ENCODE measurements at places on chromosomes 11 and 22.
A peak's percentile ranks its signal among the peaks of the same experiment; 100 is the strongest.

GRCh38 chr11:131770801-131771200 is 400.4 kb downstream of the NTM start:
- no peak for DNase-seq

DNA sequence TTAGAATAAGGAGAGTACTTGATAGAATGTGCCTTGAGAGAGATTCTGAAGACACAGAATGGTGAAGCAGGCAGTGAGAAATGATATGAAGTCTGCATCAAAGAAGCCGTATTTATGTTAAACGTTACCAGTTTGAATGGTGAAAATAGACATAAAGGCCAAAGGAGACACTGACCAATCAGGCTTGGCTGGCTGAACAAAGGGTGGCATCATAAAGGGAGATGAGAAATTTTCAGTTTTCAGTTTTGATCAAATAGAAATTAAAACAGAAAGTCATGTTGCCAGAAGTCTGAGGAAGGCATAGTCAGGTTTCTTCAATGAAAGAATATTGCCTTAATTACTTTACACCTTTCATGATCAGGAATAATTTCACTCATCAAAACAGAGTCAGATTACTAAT is 6.6 kb downstream of the OR51F1 start:
- DNase-seq, result peak; percentile 1

GRCh38 chr22:22945195-22945594 is 57.6 kb downstream of the IGLL5 start:
- no peak for DNase-seq

GRCh38 chr11:9473408-9473807 is 12.6 kb downstream of the ZNF143 start:
- no peak for DNase-seq

DNA sequence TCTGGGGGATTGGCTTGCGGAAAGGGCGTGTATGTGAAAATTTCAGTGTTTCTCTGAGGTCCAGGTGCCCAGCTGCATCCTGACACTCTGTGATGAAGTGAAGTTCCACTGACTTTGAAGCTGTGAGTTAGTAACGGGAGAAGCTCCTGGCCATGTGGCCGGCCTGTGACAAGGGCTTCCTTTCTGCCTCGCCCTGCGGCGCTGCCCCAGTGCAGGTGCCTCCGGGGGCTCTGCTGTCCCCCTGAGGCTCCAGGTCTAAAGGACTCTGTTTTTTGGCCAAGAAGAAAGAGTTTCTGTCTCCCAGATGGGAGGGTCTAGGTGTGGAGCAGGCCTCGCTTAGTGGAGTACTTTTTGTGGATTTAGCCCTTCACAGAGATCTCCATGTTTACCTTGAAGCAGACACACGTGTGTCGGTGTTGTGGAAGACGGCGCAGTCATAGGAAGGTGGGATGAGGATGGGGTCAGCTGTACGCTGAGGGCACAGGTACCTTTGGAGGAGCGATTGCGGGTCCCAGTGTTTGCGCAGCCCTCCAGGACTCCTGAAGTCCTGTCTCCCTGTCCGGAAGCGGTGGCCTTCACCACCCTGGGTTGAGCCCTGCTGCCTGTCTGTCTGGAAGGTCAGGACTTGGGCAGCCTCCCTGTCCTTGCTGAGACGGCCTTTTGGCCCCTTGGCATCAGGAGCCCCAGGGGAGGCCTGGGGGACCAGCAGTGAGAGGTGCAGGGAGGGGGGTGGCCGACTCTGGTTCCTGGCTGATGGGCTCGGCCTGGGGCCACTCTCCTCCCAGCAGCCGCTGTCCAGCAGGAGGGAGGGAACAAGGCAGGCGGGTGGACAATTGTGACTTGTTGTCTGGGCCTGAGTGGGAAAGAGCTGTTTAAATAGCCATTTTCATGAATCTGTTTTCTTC is 1249.3 kb downstream of the BRD1 start:
- no peak for DNase-seq

DNA sequence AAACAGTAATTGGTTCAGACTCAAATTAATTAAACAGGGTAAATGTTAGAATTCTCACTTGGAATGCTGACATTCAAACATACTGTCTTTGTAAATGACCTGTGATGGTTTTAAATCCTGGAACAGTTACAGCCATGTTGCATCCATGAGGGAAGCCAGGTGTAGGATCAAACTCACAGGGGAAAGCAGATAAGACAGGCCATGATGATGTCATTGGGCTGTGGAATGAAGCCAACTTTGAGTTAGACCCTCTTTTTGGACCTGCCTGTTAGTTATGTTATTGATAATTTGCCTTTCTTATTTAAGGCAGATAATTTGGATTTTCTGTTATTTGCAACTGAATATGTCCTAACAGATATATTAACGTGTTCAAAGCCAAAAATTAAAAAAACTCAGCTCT is 39.3 kb upstream of the ABTB2 start:
- DNase-seq, result no peak

GRCh38 chr22:39543095-39543494 is 10.5 kb upstream of the RPS19BP1 start:
- peak; percentile 39 for DNase-seq

DNA sequence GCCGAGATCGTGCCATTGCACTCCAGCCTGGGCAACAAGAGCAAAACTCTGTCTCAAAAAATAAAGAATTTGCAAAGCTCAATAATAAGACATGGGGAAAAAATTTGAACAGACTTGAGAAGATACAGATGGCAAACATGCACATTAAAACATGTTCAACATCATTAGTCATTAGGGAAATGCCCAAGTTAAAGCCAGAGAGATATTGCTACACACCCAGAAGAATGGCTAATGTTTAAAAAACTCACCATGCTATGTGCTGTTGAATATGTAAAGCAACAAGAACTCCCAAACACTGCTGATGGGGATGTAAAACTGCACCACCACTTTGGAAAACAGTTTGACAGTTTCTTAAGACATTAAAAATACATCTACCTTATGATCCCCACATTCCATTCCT is 12.6 kb downstream of the LRRC75B start:
- no peak for DNase-seq

GRCh38 chr11:1289211-1289935 is 20.1 kb downstream of the TOLLIP start:
- DNase-seq, result no peak

- no peak for DNase-seq
Observed at GRCh38 chr11:119340335-119341221, at the start of gene C1QTNF5. Gene C1QTNF5 (minus strand): TSS chr11:119340883. CDS start chr11:119340397, 486 bp downstream.
